HT-29 (cell line): ENCODE measurements at places on chromosomes 3 and 15. TPM values are rescaled to one million over a fixed set of nuclear protein-coding genes. Genes with fewer than 3 reads are reported as not detected.

Gene EHD4
- total RNA-seq: 54.2 and 60.6 TPM in 2 replicates

Gene ALDH1L1
- 4.9 and 7.4 TPM in 2 replicates for total RNA-seq

Gene ABTB1
- total RNA-seq: 5.5 and 10.1 TPM in 2 replicates

Gene LRRC31
- 0.29 and 0.48 TPM in 2 replicates for total RNA-seq

Gene NPHP3
- 8.8 and 13.5 TPM in 2 replicates for total RNA-seq

Gene ZNF385D
- not detected in 2 replicates for total RNA-seq

Gene RMDN3
- 33.2 and 35.7 TPM in 2 replicates for total RNA-seq

Gene GABRR3
- total RNA-seq: not detected in 2 replicates

Gene C2CD4B
- total RNA-seq: 0.25 TPM in 1 of 2 replicates, not detected in the other

DNA sequence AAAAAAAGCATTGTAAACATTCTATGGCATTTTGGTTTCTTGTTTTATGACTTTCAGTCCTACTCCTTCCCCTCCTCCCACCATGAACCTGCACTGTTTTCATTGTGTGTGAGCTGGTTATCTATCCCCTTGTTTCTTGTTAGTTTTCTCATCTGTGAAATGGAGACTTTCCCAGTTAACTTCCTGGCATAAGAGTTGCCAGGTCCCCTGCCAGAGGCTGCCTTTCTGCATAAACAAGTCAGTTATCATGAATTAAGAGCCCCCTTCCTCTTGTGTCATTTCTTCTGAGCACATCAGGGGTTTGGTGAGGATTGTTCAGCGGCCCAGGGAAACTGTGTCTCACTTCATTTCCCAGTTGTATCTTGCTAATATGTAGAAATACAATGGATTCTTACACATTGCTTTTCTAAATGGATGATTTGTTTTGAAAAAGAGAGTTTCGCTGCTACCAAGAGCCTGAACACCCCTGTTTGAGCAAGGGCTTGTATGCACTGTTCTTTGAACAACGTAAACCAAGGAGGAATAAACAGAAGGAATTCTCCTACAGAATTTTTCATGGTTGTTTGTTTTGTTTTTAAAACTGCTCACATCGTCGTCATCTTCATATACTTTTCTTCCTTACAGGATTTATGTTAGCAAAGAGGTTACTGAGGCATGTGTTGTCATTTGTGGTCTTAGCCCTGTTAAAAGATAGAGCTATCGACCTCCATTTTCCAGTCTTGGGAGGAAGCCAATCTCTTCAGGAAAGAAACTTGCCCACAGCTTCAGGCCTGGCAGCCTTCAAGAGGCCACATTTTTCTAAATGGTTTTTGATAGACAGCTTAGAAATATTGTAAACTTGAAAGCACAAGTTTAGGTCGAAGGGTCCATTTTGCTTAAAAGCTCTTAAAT is 144.6 kb upstream of the IL12A start:
- no peak for DNase-seq

DNA sequence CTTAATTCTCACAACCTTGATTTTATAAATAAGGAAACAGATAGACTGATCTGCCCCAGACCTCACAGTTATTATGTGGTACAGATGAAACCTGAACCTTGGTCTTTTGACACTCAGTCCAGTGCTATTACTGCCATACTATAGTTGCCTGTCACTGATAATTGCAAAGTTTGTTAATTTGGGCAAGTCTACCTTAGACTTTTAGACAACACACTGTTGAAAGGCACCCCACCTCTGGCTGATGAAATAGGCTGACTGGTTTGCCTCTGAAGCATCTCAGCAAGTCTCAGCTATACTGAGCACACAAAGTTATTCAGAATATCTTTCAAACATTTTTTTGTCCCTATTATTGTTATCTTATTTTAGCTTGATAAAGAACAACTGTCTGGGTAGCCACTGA is 53.1 kb upstream of the MAP4 start:
- no peak for DNase-seq

DNA sequence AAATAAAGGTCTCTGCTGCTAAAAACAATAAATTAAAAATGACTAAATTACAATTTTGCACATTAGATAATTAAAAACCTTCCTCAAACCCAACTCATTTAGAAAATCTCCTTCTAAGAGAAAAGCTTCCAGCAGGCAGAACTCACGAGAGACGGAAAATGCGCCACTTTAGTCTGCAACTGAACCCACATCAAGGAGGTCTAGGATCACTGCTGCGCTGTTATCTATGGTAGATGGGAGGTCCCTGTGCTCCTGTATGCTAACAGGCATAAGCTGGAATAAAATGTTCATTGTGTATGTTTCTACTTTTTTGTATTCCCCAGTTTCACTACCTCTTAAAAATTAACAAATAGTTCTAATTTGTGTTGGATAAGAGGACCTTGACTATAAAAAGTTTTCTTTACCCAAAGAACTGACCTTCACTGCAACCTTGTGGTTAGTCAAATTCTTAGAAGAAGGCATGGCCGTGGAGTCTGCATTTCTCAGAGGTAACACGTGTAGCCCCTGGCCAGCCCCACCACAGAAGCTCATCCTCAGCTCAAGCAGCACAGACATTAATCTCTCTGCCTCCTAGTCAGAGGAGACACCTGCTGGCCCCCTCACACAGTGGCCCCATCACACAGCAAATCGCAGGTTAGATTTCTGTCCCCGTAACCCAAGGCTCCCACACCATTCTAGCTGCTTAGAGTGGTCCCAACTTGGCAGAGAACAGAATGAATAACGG is 22.3 kb downstream of the STIMATE start:
- DNase-seq: no peak

DNA sequence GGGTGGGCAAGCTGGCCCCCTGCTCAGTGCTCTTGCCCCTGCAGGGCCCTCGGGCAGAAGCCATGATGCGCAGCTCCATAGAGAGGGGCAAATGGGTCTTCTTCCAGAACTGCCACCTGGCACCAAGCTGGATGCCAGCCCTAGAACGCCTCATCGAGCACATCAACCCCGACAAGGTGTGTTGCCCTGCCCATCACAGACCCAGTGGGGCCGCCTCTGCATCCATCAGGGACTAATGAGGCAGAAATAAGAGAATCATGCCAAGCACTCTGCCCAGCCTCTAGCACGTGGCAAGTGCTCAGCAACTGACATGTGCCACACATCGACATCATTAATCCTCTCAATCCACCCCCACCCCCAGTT is 49.4 kb downstream of the SEMA3G start:
- DNase-seq: no peak

DNA sequence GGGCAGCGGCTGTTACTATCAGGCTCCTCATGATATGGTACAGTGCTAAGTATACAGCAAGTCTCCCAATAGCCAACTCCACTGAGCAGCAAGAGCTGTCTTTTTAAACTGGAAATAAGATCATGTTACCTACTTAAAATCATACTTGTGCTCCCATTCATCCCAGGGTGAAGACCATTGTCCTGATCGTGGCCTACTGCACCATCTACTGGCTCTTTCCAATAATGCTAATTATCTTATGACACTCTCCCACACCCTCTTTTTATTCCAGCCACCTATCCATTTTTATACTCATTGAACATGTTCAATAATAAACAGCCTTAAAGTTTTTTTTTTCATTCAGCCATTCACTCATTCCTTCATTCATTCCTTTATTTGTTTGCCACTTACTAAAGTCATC is 117.7 kb downstream of the GBE1 start:
- DNase-seq: peak; percentile 1

DNA sequence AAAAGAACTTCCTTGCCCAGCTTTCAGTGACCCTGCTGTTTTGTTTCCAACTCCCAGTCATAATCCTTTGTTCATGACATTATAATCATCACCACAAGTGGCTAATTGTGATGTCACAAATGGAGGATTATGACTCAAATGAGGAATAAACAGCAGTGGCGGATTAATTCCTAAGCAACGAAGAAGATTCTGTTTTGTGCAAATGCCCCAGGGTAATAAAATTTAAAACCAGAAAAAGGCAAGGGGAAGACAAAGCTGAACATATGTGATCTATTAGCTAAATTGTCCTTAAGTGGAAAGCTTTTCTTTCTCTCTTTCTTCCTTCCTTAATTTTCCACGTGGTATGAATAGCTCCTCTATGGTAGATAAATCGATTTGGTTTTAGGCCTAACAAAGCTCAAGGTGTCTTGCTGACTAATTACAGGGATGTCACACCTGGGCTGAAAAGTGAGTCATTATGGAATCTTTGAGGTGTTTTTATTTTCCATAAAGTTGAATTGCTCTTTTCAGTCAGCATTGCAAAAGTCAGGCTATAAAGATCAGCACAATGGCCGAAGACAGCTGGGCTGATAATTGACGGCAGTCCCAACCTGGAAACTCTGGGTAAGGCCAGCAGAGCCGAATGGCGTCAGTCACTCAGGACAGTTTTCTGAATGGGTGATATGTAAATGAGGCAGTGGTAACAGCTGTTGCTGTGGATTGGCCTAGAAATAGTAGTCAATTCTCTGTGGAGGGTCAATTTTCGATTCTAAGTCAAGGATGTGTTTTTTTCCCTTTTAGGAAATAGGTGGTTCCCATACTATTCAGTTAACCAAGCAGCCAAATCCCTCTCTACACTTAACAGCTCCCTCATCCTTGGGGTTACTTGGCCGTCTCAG is 121.5 kb downstream of the PTPRG start:
- no peak for DNase-seq

DNA sequence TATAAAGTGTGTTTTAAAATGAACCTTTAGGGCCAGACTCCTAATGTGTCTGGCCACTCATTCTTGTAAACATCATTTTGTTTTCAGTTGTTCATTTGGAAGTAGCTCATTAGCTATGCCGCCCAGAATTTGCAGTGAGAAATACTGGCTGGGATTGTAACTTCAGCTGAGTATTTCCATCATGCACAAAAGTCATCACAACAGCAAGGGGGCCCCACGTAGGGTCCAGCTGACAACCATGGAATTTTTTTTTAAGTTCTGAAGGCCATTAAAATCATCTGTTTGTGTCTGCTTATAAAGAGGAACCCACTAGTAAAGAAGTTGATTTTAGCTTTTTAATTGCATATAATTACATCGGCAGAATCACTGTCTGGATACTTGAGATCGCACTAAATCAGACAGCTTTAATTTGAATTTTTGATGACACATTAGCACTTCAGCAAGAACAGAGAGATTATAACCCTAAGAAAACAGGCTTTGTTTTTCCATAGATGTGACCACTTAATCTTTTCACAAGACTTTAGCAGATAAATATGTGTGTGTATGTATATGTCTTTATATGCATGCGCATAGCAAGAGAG is 46.3 kb upstream of the SKOR1 start:
- no peak for DNase-seq

GRCh38 chr15:78149805-78150751 is 916 bp downstream of the IDH3A start:
- DNase-seq: peak; percentile 75

DNA sequence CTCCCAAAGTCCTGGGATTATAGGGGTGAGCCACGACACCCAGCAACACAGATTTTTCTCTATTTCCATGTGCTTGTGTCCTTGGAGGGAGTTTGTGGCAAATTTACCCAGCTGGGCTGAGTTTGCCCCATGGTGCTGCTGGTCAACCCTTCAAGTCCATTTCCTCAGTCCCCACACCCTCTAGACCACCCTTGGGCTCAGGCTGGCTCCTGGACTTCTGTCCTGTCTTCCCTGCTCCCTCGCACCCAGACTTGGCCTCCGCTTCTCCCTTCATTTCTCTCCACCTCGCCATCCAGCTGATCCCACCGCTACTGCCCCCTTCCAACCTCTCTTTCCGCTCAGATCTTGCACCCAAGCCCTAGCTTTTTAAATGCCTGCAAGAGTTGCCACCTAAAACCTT is 7.3 kb upstream of the RHOV start:
- DNase-seq: no peak

DNA sequence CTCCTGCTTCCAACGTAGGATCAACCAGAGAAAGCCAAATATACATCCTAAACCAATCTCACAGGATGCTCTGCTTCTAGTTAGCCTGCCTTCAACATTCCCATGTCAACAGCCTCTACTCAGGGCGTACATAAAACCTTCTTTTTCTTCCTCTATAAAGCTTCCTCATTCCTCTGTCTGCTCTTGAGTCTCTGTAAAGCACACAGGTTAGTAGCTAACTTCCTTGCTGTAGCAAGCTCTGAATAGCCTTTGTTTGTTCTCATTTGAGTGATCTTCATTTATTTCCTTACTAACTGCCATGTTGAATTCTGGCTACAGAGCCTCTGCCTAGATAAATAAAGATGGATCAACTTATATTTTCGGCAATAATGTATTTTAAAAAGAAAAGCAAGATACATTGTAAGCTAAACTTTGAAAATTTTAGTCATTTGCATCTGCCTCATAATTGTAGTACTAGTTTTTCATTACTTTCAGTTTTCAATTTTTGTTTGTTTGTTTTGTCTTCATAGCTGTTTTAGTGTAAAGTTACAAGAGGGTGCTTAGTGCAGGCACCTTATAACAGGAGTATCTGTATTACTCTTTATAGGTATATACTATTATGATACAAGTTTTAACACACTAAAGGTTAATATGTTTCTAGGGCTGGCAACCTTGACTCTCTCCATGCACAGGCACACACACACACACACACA is 498.2 kb downstream of the PYDC2 start:
- DNase-seq: no peak

- no peak for DNase-seq
Observed at GRCh38 chr3:61975936-61976335, 397.4 kb downstream of the FEZF2 start.

- DNase-seq: no peak
Observed at GRCh38 chr3:141444586-141445285, 42.1 kb upstream of the RASA2 start.

DNA sequence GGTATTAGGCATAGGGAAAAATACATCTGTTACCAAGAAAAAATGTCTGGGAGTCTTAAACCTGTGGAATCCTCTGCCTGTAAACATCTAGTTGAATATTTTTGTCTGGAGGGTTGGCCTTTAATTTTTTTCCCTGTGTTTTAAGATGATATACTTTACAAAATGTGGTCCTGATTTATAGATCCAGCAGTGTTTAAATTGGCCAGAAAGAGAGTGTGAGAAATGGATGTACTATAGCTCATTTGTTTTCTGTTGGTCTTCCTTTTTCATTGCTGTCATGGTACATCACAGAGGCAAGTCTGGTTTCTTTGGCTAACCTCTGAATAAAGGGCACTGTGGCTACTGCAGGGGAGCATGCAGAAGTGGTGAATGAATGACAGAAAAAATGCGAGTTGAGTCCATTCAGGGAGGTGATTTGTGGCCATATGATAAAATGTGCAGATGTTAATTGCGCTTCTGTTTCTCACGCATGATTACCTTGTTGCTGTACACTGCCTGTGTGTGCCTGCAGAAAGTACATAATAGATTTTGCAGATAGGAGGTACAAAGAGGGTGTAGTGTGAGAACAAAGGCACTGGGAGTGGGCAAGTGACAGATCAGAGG is 150.0 kb downstream of the NFKBIZ start:
- no peak for DNase-seq

GRCh38 chr3:156323466-156323865 is 203.1 kb downstream of the KCNAB1 start:
- DNase-seq: no peak

DNA sequence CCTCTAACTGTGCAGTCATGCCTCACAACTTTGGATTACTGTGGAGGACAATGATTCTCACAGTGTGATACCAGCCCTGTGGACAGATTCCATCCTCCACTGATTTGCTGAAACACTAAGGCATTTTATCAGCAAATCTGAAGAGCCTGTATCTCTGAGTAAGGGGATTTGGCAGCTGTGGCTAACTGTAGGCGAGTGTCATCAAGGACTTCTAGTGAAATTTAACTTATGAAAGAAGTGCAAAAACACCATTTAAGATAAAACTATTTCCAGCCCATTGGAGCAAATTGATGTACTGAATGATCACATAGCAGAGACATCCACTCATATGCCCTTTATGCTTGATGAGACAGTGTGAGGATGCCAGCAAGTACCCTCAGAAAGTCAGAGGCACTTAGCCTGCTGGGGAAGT is 13.9 kb upstream of the TMPRSS7 start:
- DNase-seq: no peak

GRCh38 chr3:43223670-43224364 is 62.5 kb upstream of the SNRK start:
- peak; percentile 1 for DNase-seq
